ENCODE measurements at places on chromosomes 11 and 22.

GRCh38 chr11:437228-437870, 4.5 kb downstream of the ANO9 start:
- no peak for DNase-seq

DNA sequence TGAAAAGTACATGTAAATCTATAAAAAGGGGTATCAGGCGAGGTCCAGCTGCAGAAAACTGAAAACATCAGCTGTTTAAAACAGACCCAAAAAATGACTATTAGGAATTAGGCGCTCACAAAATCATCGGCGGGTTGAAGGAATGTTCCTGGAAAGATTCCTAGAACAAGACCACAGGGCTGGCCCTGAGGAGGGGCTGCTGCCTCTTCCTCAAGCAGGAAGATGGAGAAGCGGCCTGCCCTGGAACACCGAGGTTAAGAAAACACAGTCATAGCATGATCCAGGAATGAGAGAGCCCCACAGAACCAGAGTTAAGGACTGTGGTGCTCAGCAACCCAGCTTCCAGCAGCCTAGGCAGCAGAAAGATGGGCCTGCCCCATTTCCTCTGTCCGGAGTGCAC, 78.4 kb downstream of the C11orf91 start:
- peak; percentile 31 for DNase-seq

GRCh38 chr11:36746886-36747710, 149.1 kb upstream of the RAG2 start:
- peak; percentile 87 for DNase-seq

GRCh38 chr11:64851831-64852351, 7.4 kb upstream of the CDC42BPG start:
- DNase-seq: no peak

- DNase-seq: peak; percentile 61
These were observed 16.9 kb downstream of the C22orf31 start for GRCh38 chr22:29044657-29045176.

GRCh38 chr11:101049123-101049522, 80.5 kb downstream of the PGR start:
- DNase-seq: no peak

Measured in non-pigmented ciliary epithelial cell (primary cell).